ENCODE measurements at places on chromosomes 2 and 18.

DNA sequence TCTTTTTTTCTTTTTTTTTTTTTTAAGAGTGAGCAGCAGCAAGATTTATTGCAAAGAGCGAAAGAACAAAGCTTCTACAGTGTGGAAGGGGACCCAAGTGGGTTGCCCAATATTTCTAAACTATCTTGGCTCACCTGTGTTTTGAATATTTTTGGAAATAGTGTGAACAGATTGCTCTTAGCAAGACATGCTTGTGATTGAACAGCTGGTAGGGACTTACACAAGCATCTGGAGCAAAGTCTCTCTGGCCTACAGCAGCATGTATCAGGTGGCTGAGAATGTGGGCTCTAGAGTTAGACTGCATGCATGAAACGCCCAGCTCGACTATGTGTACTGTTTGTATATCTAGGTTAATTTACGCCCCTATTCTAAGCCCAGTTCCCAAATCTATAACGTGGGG is 40.3 kb upstream of the FBXO11 start:
- DNase-seq, result no peak

DNA sequence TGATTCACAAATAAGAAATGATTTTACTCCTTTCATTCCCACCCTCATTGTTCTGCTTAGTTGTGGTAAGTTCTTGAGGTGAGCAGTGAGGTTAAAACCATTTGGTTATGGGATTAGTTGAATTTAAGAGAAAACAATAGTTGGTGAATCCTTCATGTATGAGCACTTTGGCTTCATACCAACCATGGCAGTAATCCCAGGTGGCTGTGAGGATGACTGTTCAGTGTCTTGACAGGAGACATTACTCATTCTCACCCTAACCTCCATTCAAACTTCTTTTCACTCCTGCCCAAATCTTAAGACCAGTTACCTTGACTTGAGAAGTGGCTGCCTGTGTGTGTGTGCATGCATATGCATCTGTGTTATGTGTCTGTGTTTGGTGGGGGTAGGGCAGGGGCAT is 143.1 kb downstream of the SETBP1 start:
- DNase-seq, result peak; percentile 52

GRCh38 chr2:186716899-186717298 is 23.0 kb downstream of the FAM171B start:
- DNase-seq, result no peak

- no peak for DNase-seq
Observed at GRCh38 chr2:65525616-65526231, 93.3 kb upstream of the SPRED2 start.

DNA sequence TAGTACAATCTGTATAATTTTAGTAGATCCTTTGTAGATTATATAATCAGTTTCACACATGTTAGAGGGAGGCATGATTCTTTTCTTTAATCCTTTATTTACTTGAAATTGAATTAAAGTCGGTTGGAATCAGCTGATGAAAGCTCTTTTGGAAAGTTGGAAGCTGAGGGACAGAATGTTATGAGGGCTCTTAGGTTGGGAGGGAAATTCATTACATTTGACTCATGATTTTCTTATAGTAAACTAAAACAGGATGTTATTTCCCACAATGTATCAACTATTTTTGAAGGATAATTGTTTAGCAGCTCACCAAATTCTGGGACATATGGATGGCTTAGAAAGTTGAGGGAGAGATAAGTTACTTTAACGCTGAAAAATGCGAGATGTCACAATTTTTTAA is 52.7 kb upstream of the TMEFF2 start:
- DNase-seq, result peak; percentile 23

DNA sequence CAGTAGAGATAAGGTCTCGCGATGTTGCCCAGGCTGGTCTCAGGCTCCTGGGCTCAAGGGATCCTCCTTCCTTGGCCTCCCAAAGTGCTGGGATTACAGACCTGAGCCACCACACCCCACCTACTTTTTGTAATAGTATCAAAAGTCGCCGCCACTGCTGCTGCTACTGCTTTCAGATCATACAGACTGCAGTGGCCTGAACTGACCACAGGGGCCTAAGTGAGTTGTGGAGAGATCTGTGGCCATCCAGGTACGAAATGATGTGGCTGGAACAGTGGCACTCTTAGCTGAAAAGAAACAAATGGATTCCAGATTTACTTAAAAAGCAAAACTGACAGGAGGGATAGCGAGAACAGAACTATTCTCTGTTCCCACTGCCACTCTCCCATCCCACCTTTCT is 32.9 kb upstream of the POMC start:
- DNase-seq, result no peak

DNA sequence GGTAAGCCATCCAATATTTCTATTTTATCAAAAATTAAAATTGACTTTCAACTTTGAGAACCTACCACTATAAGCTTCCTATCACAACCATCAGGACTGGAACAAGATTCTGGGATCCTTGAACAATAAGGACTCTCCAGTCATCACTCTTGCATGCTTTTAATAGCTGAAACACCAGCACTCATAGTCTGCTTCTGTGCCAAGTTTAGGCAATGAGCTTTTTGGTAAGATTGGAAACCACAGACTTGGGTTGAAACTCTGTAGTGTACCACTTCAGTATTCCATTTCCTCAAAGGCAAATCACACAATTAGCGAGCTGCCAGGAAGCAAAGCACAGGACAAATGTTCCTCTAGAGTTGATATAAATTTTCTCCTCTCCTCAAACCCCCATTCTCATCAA is 1065.8 kb upstream of the SLC39A10 start:
- no peak for DNase-seq

- DNase-seq, result no peak
Observed at GRCh38 chr2:70556608-70557007, 3.0 kb upstream of the TGFA start.

GRCh38 chr18:10229458-10229857 is 225.0 kb upstream of the APCDD1 start:
- no peak for DNase-seq

- DNase-seq, result no peak
Observed at GRCh38 chr2:19829672-19830071, 72.1 kb downstream of the TTC32 start.

DNA sequence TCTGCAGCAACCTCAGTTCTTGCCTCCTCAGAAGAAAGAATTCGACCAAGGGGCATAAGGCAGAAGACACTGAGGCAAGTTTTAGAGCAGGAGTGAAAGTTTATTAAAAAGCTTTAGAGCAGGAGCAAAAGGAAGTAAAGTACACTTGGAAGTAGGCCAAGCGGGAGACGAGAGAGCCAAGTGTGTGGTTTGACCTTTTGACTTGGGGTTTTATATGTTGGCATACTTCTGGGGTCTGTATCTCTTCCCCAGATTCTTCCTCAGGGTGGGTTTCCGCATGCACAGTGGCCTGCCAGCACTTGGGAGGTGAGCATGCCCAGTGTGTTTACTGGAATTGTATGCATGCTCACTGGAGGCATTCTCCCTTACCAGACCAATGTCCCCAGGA is 59.3 kb upstream of the ANKRD44 start:
- DNase-seq, result no peak

DNA sequence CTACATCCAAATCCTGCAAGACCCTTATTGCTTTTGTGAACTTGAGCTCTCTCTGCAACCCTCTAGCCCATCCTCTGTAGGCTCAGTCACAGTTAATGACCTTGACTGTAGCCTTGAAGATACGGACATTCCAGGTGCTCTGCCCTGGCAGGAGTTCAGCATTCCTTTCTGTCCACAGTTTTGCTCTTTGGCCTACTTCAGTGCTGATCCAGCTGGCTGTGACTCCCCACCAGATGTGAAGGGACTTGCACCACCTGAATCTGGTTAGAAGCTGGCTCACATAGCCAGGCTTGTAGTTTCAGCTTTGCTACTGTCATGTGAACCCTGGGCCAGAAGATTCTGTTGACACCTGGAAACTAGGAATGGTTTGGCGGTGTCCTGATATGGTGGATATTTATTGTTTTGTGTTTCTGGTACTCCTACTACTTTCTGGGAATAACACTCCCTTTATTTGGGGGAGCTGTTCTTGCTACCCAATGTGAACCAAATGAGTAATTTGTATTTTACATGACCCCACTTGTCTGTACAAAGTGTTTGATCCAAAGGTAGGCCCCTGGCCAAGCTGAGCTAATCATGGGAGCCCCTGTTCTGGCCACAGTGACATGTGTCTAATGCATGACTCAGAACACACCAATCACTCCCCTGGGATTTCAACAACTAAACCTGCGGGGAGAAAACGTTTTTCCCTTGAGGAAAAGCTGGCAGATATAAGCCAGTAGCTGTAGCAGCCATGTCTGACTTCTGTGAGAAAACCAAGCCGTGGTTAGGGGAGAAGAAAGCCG is 73.4 kb downstream of the CDCA7 start:
- no peak for DNase-seq

GRCh38 chr2:12725233-12726187 is 8.8 kb downstream of the TRIB2 start:
- DNase-seq, result no peak

GRCh38 chr2:239244625-239245024 is 156.2 kb downstream of the HDAC4 start:
- no peak for DNase-seq

- DNase-seq, result peak; percentile 40
Observed at GRCh38 chr18:10213526-10213925, 240.9 kb upstream of the APCDD1 start.

- DNase-seq, result no peak
Observed at GRCh38 chr18:75926811-75927210, 499.3 kb upstream of the SMIM21 start.

DNA sequence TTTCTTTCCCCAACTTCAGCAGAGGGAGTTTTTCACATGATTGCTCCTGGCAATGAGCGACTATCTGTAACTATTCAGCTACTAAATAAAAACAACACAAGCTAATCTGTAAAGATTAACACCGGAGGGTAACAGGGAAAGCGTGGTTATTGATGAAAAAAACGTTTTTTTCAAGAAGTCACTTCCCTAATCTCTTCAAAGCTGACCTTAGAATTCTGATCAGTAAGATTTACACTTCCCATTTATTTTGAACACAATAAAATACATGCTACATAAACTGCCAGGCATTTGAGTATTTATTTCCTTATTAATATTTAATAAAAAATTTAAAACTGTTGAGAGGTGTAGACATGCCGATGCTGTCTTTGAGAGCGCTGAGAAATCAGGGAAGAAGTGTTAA is 207.4 kb upstream of the HDAC4 start:
- no peak for DNase-seq

DNA sequence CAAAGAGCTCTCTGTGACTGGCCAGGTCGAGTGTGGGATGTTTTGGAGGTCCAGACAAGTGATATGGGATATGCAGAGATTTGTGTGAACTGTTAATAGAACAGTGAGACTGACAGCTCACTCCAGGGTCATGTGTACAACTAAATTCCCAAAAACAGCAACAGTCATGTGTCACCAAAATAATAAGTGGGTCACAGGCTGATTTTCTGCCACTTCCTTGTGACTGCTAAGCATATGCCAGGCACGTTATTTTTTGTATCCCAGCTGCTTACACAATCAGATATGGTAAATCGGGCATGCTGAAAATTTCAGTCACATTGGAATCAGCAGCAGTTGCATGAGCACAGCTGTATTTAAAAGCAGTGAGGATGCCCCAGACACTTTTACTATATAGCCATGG is 198.7 kb downstream of the PTGR3 start:
- DNase-seq, result no peak

- DNase-seq, result peak; percentile 5
Observed at GRCh38 chr2:151518802-151519201, 109.1 kb downstream of the RIF1 start.

DNA sequence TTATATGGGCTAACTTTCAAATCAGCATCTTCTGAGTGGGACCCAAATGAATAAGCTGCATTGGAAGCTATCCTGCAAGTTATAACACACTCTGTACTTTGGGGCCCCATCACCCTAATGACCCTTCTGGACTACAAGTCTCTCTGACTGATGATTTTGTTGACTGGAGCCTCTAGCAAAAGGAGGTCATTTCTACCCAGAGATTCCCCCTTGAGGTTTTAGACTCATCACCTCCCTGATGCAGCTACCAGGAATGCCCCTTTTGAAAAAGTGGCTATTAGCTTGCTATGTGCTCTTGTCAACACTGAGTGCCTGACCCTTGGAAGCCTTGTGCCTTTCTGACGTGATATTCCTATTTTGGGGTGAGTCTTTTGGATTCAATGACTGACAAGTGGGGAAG is 54.5 kb upstream of the NEMP2 start:
- no peak for DNase-seq

- DNase-seq, result peak; percentile 99
Observed at GRCh38 chr18:44826418-44827259, 146.0 kb downstream of the SETBP1 start.

GRCh38 chr18:74819433-74820059 is 221.9 kb downstream of the ZNF407 start:
- DNase-seq, result no peak

DNA sequence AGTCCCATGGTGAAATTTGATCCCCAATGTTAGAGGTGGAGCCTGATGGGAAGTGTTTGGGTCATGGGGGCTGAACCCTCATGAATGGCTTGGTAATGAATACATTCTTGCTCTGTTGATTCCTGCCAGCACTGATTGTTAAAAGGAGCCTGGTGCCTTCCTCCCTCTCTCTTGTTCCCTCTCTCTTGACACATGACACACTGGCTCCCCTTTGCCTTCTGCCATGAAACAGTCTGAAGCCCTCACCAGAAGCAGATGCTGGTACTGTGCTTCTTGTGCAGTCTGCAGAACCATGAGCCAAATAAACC is 30.6 kb upstream of the EPC2 start:
- DNase-seq, result peak; percentile 7

DNA sequence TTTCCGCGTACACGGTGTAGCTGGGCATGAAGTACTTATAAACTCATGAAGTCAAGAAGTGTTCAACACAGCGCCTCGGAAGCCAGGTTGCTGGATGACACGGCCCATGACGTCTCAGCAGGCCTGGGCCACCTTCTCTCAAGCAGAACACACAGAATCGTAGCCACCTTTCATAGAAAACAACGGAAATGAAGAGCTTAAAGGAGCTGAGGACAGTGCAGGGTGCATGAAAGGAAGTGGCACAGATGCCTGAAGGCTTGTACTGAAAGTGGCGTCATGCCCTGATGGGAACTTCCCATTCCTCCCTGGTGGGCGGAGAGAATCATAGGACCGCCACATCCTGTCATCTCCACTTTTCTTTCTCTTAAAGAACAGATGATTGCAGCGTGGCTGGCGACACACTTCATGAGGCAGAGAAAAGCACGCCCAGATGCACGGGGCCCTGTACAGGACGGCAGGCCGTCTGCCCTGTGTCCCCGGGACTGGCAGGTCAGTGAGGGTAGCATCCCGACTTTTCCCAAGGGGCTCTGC is 31.1 kb downstream of the HDAC4 start:
- peak; percentile 59 for DNase-seq

GRCh38 chr2:217263756-217264155 is 403.9 kb upstream of the TNP1 start:
- DNase-seq, result no peak

DNA sequence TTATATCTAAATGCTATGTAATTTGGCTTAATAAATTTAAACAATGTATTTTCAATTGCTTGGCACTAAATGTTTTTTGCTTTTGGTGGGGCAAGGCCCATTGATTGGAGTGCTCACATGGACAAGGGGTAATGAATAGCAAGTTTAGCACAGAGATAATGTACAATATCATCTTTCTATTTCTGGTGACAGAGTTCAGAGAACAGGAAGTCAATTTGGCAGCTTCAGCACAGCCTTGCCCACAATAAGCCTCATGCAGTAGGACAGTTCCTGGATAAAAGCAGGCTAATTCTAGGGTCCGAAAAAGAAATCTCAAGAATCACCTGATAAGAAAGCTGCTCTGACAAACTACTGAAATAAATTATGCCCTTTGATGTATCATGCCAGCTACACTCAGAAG is 443.9 kb upstream of the FSHR start:
- DNase-seq, result no peak
